ENCODE measurements at places on chromosomes 4 and X. TPM values are rescaled to one million over a fixed set of nuclear protein-coding genes. Genes with fewer than 3 reads are reported as not detected.

DNA sequence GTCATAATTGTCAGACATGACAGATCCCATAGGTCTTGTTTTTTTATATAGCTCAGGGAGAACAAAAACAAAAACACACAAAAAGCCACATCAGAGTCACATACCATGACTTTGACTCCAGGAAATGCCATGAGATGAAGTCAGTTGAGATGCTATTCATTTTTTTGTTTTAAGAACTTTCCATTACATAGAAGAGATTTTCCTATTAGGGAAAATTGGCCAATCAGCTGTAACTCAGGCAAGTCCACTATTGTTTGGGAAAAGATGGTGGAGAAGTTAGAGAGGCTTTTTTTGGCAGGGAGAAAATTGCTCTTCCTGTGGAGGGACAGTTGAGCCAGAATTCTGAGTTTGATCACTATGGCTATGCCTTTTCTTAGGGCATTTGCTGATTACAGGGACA is 72.6 kb downstream of the SMARCA5 start:
- peak; percentile 24 for DNase-seq

- DNase-seq = peak; percentile 44
Measured at GRCh38 chr4:185201977-185202962, 1.5 kb downstream of the CFAP97 start.

GRCh38 chr4:141132072-141132708 is 1.1 kb downstream of the RNF150 start:
- DNase-seq = peak; percentile 18

The BTK gene
- total RNA-seq = not detected

DNA sequence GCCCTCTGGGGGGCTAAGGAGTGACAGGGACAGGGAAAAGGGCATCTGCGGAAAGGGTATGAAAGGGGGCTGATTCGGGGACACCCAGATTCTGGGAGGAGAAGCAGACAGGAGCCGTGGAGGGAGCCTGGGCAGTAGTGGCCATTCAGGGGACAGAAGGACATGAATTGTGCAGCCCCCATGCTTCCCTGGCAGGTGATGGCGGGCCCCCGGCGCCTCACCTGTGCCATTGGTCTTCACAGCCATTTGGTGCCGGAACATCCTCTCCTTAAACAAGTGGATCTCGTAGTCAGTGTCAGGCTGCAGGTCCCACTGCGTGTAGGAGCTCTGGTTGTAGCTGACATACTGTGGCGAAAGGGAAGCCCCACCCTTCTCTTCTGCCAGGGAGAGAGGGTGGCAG is 21.9 kb downstream of the L1CAM start:
- DNase-seq = no peak

GRCh38 chrX:46643636-46644035 is 70.1 kb downstream of the CHST7 start:
- no peak for DNase-seq

Data from M059J (cell line).